ENCODE measurements at places on chromosomes 3 and 15.

- no peak for DNase-seq
Observed at GRCh38 chr3:99407257-99407656, 231.1 kb upstream of the COL8A1 start.

DNA sequence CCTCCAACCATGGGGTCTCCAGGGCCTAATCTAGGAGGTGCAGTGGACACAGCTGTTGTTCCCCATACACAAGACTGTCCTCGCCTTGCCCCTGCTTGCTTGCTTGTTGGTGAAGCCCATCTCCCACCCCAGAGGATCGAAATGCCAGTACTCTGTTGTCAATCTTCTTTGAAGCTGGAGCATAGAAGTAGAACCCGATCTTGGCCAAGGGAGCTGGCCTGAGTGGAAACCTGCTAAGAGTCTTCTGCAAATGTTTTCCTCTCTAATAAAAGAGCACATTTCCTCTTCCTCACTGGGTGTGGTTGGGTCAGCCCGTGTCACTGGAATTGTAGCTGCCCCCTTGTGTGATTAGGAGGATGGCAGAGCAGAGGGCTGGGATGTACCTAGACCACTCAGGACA lies 85.4 kb downstream of the HES1 start:
- DNase-seq = no peak

- DNase-seq = no peak
Observed at GRCh38 chr15:55060836-55061235, 135.9 kb downstream of the RSL24D1 start.

- DNase-seq = no peak
Observed at GRCh38 chr3:35674451-35675109, 35.3 kb downstream of the ARPP21 start.

- no peak for DNase-seq
Observed at GRCh38 chr3:141808586-141808985, 45.4 kb downstream of the GRK7 start.

- DNase-seq = no peak
Observed at GRCh38 chr15:84598250-84598649, 2.6 kb upstream of the ZSCAN2 start.

GRCh38 chr3:155147588-155147987 lies 67.5 kb downstream of the MME start:
- no peak for DNase-seq

DNA sequence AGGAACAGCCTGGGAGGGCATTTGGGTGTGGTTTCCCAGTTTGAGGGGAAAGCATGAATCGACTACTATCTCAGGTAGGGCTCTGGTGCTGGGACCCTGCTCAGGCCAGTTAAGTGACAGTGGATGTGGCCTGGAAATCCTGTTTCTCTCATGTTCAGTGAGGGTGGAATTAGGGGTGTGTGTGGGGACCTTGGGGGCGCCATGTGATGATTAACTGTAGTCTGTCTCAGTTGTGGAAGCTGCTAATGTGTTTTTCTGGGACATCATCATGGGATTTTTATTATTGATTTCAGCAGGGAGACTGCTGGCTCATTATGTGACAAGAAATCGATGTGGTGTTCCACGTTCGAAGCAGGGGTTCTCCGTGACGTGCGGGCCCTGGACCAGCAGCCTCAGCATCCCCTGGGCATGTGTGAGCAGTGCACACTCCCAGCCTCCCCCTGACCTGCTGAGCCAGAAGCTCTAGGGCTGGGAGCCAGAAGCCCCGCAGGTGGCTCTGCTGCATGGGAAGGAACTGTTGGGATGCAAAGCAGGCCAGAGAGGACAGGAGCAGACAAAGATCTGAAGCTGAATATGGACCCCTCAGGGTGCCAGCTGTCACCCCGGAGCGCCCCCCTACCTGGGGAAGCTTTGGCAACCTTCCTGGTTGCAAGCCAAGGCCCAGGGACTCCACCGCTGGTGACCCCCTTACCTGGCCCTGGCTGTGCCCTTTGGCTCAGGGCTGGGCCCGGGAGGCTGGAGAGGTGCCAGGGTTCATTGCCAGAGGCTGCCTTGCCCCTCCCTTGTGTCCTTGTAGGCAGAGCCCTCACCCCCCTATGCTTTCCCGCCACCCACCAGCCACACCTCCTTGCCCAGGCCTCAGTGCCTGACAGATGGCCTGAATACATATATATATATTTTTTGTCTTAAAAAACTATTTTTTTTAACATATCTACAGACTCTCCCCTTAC lies 149.8 kb downstream of the APBA2 start:
- DNase-seq = no peak

DNA sequence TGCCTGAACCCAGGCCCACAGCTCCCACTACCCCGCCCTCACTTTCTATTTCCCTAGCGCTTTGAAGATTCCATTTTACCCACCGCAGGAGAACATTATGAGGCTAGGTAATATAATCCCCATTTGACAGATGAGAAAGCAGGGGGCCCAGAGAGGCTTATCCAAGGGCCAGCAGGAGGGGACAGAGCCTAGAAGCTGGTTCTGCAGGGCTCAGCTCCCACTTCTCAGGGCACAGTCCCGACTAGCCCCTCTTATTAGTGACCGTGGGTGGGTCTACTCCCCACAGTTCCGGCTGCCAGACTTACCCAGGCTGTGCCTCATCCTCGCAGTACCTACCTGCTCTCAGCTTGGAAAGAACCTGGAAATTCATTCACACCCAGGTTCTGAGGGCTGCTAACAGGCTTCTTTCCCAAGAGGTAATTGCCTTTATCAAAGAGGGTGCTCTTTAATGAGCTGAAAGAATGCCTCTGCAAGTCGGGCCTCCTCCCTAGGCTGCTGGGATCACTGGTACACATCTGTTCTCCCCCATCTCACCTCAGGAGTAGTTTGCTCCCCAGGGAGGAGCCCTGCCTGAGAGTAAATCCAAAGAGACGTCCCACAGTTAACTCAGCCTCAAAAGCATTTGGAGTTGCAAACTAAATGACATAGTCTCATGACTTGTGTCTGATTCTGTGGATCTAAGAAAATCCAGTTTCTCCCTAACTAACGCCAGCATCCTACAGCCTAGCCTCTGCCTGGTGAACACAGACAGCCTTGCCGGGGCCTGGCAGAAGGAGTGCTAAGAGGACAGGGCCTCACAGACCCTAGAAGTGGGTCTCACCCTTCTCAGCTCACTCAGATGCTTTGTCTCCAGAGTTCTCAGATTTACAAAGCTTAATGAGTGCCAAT lies 125.0 kb downstream of the CHSY1 start:
- DNase-seq = no peak

- no peak for DNase-seq
Observed at GRCh38 chr3:57815036-57815435, 58.9 kb downstream of the SLMAP start.

GRCh38 chr3:150765949-150766720 lies 3.2 kb upstream of the SIAH2 start:
- DNase-seq = no peak

DNA sequence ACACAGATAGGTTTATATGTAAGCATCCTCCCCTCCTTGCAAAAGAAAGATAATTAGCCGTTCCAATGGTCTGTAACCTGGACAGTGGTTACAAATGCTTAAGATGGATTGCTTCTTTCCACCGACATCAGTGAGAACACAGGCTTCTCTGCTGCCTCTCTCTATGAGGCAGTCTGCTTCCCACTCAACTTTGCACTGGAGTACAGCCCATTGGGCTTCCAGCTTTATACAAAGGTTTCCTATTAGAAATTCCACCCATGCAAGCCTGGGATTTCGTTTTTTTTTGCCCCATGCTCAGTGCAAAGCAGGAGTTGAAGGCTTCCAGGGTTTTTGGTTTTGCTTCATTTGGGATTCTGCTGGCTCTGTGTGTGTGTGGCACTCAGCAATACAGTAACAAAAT lies 47.3 kb upstream of the C3orf22 start:
- no peak for DNase-seq

GRCh38 chr15:69601711-69602504 lies 149.3 kb downstream of the RPLP1 start:
- no peak for DNase-seq

DNA sequence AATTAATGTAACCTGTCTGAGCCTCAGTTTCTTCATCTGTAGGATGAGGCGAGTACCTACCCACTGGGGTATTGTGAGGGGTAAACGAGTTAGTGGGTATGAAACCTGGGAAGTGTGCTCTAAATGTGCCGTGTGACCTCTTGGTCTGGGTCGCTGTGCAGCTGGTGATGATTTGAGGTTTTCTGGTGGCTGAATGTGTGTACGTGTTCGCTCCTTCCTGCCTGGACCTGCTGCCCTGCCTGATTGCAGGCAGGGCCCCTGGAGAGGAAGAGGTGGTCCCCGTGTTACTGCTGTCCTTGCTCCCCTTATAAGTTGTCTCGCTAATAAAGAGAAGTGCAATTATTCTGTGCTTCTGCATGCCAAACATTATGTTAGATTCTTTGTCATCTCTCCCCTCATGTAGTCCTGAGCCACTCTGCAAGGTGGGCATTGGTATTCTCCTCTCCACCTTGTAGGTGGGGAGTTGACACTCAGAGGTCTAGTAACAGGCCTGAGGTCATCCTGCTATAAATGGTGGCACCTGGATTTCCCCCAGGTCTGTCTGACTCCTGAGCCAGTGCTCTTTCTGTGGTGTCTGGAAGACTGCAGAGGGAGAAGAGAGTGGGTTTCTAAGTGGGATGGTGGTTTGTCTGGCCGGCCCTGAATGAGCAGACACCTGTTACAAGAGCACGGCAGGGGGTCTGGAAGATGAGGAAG lies 15.7 kb downstream of the PDIA5 start:
- no peak for DNase-seq

- no peak for DNase-seq
Observed at GRCh38 chr3:10845839-10846656, 30.0 kb downstream of the SLC6A11 start.

GRCh38 chr15:76565366-76565765 lies 228.8 kb downstream of the ISL2 start:
- no peak for DNase-seq

DNA sequence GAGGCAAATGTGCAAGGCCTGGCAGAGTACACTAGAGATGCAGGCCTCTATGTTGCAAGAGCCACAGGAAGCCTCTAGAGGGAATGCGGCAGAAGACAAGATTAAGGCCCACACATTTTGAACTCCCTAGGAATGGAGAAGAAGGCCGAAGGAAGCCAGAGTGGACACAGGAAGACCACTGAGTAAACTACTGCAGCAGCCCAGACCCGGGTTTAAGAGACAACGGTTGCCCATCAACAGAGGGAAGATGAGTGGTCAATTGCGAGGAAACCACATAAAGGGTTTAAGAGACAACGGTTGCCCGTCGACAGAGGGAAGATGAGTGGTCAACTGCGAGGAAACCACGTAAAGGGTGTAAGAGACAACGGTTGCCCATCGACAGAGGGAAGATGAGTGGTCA lies 14.6 kb downstream of the CHSY1 start:
- DNase-seq = no peak

- DNase-seq = no peak
Observed at GRCh38 chr3:7194071-7194835, 333.3 kb downstream of the GRM7 start.

DNA sequence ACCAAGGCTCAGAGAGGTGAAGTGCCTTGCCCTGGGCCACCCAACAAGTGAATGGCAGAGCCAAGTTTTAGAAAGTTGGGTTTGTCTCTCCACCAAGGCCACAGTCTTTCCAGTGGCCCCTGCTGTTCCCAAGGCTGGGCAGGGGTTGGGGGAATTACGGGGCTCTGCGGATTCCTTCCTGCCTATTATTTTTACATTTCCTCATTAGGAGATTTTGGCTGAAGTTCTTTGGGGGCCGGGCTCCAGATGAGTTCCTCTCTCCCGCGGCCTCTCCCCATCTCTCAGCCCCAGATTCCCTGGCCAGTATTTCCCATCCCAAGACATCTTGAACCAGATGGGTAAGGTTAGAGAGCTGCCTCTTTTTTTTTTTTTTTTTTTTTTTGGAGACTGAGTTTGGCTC lies 44.0 kb upstream of the SMAD6 start:
- no peak for DNase-seq

Data from iPS DF 19.7 (cell line).